ENCODE measurements at places on chromosomes 1 and 21.

DNA sequence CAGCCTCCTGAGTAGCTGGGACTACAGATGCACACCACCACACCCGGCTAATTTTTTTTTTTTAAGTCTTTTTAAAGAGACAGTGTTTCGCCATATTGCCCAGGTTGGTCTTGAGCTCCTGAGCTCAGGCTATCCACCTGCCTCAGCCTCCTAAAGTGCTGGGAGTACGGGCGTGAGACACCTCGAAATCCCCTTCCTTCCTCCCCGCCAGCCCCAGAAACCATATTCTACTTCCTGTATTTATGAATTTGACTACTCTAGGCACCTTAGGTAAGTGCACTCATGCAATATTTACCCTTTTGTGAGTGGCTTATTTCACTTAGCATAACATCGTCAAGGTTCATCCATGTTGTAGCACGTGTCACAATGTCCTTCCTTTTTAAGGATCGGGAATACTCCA lies 6.9 kb upstream of the LRP8 start:
- no peak for DNase-seq

DNA sequence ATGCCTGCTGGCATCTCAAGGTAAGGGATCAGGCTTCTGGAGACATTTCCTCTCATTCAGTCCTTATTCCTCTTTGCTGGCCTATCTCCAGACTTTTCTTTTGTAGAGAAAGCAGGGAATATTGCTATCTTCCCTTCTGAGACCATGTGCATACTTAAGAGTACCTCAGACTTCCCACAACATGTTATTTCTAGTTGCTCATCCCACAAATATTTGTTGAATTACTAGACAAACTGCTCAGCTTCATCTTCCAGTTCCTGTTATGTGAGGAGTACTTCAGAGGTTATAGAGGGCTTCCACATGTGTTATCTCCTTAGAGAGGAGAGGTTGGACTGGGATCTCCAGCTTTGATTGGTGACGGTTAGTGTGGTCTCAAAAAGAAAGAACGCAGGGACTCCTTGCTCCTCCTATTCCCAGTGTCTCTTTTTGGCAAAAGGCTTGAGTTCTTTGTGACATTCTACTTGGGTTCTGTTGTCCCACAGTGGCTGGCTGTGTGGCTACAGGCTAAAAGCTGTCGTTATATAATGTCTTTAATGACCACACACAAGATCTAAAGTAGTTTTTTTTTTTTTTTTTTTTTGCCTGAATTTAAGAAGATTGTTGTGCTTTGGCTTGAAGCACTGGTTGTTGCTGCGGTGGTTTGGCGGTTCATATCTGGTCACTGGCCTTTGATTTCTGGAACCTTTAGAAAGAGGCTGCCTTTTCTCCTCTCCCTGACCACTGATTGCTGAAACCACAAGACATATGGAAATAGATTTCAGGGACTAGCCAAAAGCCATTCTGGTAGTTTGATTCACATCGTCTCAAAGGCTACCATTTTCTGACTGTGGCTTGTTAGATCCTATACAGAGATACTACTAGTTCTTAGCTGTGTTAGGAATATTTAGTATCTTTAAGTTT lies 78.7 kb downstream of the FGGY start:
- no peak for DNase-seq

- no peak for DNase-seq
These were observed 21.8 kb upstream of the SDHB start for GRCh38 chr1:17075470-17076255.

DNA sequence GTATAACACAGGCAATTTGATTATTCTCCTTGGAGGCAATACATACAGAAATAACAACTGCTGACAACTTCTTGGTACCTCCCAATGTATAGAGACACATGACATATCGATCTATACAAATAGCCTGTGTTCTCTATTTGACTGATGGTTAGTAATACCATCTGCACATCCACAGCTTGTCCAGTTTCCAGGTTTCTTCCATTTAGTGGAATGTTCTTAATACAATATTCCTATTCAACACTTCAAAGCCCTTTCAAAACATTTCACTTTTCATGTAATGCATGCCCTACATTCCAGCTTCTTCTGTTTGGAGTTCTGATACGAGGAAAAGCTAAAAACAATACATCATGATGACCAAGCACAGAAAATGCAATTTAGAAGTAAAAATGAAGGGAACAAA lies 37.0 kb upstream of the GORAB start:
- DNase-seq: no peak

GRCh38 chr1:225644666-225645065 lies 8.3 kb downstream of the ENAH start:
- no peak for DNase-seq

DNA sequence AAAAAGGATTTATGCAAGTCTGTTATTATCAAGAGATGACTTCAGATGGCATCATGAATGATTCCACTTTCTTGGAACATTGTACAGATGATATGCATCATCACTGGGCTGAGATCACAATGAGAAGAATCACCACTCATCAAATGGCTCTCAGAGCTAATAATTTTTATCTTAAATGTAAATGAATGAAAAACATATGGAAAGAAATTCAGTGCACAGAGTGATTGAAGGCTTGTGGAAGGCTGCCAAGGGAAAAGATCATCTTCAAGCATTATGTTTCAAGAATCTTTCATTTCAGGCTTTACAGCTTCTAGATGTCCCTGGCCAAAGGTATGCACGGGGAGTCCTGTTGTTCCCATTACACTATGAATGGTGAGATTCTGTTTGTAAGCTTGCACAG lies 955.7 kb downstream of the TTLL7 start:
- no peak for DNase-seq

DNA sequence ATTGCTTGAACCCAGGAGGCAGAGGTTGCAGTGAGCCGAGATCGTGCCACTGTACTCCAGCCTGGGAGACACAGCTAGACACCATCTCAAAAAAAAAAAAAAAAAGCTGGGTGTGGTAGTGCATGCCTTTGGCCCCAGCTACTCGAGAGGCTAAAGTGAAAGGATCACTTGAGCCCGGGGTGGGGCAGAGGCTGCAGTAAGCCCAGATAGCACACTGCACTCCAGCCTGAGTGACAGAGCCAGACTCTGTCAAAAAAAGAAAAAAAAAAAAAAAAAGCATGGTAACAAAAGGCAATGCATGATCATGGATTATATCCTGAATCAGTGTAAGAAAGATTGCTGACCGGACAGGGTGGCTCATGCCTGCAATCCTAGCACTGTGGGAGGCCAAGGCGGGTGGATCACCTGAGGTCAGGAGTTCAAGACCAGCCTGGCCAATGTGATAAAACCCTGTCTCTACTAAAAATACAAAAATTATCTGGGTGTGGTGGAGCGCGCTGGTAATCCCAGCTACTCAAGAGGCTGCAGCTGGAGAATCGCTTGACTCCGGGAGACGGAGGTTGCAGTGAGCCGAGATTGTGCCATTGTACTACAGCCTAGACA lies 76.3 kb downstream of the RUSC1 start:
- DNase-seq: no peak

DNA sequence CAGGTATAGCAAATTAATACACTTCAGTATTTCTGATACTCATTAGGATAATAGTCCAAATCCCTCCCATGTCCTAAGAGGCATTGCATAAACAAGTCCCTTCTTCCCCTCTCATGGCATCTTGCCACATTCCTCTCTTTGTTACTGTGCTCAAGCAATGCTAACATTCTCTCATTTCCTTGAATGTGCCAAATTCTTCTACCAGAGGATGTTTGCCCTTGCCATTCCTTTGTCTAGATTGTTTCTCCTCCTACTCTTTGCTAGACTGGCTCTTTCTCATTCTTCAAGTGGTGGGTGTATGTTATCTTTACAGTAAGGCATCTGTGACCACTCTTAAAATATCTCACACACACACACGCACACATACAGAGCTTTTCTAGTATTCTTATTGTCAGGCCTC lies 621.0 kb upstream of the CXADR start:
- no peak for DNase-seq

- DNase-seq: no peak
These were observed 293.8 kb downstream of the NFIA start for GRCh38 chr1:61376151-61376550.

GRCh38 chr1:5620997-5621396 lies 371.2 kb downstream of the NPHP4 start:
- no peak for DNase-seq

GRCh38 chr1:110188035-110188618 lies 22.0 kb upstream of the KCNC4 start:
- DNase-seq: no peak

DNA sequence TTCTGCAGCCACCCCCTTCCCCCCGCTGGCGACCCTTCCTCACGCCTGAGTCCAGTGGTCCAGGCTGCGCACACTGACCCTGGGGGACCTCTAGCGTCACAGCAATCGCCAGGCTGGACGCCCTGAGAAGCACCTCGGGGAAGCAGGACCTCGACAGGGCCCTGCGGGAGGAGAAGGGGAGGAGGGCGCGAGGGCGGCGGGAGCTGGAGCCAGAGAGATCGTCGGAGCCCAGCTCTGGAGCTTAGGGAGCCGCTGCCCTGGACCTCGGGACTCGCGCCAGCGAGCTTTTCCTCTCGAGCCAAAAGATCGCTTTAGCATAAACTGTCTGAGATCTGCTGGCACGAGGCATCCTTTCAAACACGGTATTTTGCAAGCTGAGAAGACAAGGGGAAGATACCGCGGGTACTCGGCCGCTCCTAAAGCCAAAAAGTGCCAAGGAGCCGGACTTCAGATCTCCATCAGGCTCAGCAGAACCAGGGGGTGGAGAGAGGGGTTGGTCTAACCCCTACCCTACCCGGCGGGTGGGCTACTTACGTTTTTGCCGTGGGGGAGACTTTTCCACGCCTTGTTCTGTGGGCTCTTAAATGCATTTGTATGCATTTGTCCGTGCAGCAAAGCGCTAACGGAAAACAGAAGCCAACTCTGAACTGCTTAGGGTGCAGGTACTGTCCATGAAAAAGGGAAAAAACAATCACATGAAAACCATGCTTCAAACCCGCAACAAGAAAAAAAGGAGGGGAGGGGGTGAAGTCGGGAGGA lies 586 bp downstream of the COL24A1 start:
- DNase-seq: no peak

DNA sequence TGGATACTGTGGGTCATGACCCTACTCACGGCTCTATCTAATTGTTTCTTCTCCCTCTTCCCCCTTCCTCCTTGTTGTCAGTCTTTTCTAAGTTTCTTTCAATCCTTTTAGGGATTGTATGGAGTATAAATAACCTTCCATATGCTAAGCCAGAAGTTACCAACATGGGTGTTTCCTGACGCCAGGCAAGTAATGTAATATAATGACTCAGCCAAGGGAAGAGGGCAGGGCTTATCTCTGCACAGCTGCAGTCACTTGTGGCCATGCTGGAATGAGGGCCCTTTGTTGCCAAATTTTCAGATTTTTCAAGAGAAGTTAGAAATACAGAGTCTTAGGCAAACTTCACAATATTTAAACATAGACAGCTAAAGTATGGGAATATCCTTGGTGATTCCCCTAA lies 194.6 kb downstream of the ST6GALNAC3 start:
- peak; percentile 12 for DNase-seq

- DNase-seq: no peak
These were observed 50.3 kb downstream of the S100B start for GRCh38 chr21:46554431-46555224.

- DNase-seq: no peak
These were observed 67.4 kb downstream of the DMRTB1 start for GRCh38 chr1:53526451-53527101.

DNA sequence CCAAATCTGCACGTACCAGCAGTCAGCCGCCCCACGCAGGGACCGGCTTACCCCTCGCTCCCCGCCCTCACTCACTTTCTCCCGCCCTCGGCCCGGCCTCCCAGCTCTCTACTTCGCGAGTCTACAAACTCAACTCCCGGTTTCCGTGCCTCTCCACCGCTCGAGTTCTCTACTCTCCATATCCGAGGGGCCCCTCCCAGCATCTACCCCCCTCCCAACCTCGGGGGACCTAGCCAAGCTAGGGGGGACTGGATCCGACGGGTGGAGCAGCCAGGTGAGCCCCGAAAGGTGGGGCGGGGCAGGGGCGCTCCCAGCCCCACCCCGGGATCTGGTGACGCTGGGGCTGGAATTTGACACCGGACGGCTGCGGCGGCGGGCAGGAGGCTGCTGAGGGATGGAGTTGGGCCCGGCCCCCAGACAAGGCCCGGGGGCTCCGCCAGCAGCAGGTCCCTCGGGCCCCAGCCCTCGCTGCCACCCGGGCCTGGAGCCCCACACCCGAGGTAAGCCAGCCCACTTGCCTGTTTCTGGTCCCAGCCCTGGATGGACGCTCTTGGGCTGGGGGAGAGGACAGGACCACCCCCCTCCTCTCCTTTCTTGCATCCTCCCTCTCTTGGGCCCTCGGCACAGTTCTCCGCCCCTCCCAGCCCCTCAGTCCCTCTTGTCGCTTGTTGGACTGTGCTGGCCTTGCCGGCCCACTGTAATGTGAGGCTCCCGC lies at the start of gene ARTN:
Gene ARTN (plus strand): TSS at position 416 of the 715 bp plus-strand sequence. CDS start 1,856 bp downstream, outside the sequence.
- DNase-seq: no peak

DNA sequence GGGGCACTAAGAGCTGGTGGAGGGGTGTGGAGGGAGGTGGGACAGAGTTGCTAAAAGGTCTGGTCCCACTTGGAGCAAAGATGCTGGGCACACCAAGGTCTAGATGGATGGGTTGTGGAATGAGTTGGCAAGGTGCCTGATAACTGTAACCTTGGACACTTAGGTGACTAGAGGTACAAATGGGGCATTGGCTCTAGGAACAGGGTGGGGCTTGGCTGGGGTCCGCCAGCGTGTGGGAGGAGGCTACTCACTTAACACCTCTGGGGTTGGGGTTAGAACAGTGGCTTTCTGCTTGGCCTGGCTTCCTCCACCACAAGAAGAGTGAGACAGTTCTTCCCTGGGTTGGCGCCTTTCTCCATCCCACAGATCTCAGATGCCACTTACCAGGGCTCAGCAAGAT lies 17.2 kb downstream of the KCNA2 start:
- DNase-seq: no peak

DNA sequence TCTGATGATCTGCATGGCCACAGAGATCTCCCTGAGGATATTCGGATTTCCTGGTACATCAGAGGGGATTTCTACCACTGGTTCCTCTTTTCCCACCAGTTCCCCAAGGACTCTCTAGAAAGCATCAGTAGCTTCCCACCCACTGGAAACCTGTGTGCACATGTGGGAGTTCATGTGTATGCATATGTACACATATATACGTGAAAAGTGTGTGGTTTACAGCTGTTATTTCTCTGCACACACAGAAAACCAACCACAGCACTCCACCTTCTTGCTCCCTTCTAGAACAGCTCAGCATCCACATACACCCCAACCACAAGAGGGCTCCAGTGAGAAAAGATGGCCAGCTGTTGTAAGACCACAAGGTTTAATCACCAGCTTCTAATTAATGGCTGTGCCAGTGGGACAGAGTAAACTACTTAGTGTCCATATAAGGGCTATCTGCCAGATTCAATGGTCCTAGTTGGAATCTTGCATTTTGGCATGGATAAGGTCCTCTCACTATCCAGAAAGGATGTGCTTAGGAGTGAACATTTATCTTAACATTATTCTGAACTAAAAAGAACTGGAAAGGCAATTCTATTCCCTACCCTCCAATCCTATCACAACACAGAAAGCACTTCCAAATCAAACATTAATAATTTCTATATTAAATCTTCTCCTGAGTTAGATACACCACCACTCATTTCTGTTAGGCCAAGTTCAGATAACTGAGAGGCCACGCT lies 24.1 kb downstream of the GPR3 start:
- peak; percentile 49 for DNase-seq

GRCh38 chr1:157279138-157279801 lies 141.1 kb upstream of the ETV3 start:
- no peak for DNase-seq
